BJ (cell line): ENCODE measurements at places on chromosomes 11 and 22. TPM values are rescaled to one million over a fixed set of nuclear protein-coding genes. Genes with fewer than 3 reads are reported as not detected.

The APOA4 gene
- polyA plus RNA-seq = not detected in 2 replicates

The ADORA2A gene
- polyA plus RNA-seq = 0.97 and 2.8 TPM in 2 replicates

The OR2AG1 gene
- not detected in 2 replicates for polyA plus RNA-seq

The GSTT2B gene
- polyA plus RNA-seq = 3.6 and 5.9 TPM in 2 replicates

The OR51B5 gene
- 0.05 TPM in 1 of 2 replicates, not detected in the other for polyA plus RNA-seq

The TYMP gene
- polyA plus RNA-seq = 13.1 and 20.6 TPM in 2 replicates

The MCHR1 gene
- 0.64 and 1.1 TPM in 2 replicates for polyA plus RNA-seq

The HSPB2 gene
- polyA plus RNA-seq = 2.5 and 4.0 TPM in 2 replicates

The PITPNB gene
- polyA plus RNA-seq = 24.0 and 39.9 TPM in 2 replicates

The BDNF gene
- polyA plus RNA-seq = 47.4 and 62.6 TPM in 2 replicates

The SLC25A45 gene
- polyA plus RNA-seq = 1.1 and 2.1 TPM in 2 replicates

The RHOD gene
- polyA plus RNA-seq = 33.7 and 42.8 TPM in 2 replicates

The CCDC188 gene
- 4.9 and 6.5 TPM in 2 replicates for polyA plus RNA-seq

The CARD18 gene
- not detected in 2 replicates for polyA plus RNA-seq

The LAMTOR1 gene
- polyA plus RNA-seq = 105 and 145 TPM in 2 replicates

The CRYBA4 gene
- not detected in 2 replicates for polyA plus RNA-seq

The DCDC1 gene
- polyA plus RNA-seq = 0.05 TPM in 1 of 2 replicates, not detected in the other

The ABCC8 gene
- polyA plus RNA-seq = not detected in 2 replicates

The HSD17B12 gene
- polyA plus RNA-seq = 67.7 and 74.1 TPM in 2 replicates

The FADS1 gene
- 48.1 and 58.0 TPM in 2 replicates for polyA plus RNA-seq

The PIH1D2 gene
- polyA plus RNA-seq = 0.82 and 1.7 TPM in 2 replicates

The CHRM1 gene
- not detected in 2 replicates for polyA plus RNA-seq

The LRRC74B gene
- not detected in 2 replicates for polyA plus RNA-seq

The ADM2 gene
- polyA plus RNA-seq = 8.1 and 16.0 TPM in 2 replicates

The SLC22A9 gene
- not detected in 2 replicates for polyA plus RNA-seq
